ENCODE measurements at places on chromosomes 1 and 21.
A peak's percentile ranks its signal among the peaks of the same experiment; 100 is the strongest.

DNA sequence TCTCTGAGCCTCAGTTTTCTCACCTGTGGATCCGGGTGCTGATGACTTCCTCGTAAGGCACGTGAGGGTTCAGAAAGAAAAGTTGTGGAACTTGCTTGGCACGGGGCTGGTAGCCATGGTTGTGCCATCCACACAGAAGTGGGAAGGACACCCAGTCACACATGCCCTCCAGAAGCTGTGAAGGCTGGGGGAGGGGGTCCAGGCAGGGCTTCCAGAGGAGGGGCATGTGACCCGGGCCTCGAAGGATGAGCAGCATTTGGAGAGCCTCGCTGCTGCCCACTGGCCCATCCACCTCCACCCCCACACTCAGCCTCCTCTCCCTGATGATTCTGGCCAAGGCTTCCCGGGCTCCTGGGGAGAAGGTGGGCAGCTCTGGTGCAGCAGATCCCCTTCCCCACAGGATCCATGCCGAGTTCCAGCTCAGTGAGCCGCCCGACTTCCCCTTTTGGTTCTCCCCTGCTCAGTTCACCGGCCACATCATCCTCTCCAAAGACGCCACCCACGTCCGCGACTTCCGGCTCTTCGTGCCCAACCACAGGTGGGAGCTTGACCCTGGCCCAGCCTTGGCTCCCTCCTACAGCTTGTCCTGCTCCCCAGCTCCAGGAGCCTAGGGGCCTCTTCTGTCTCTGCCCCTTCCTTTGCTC, 9.4 kb downstream of the SELENON start:
- no peak for DNase-seq

DNA sequence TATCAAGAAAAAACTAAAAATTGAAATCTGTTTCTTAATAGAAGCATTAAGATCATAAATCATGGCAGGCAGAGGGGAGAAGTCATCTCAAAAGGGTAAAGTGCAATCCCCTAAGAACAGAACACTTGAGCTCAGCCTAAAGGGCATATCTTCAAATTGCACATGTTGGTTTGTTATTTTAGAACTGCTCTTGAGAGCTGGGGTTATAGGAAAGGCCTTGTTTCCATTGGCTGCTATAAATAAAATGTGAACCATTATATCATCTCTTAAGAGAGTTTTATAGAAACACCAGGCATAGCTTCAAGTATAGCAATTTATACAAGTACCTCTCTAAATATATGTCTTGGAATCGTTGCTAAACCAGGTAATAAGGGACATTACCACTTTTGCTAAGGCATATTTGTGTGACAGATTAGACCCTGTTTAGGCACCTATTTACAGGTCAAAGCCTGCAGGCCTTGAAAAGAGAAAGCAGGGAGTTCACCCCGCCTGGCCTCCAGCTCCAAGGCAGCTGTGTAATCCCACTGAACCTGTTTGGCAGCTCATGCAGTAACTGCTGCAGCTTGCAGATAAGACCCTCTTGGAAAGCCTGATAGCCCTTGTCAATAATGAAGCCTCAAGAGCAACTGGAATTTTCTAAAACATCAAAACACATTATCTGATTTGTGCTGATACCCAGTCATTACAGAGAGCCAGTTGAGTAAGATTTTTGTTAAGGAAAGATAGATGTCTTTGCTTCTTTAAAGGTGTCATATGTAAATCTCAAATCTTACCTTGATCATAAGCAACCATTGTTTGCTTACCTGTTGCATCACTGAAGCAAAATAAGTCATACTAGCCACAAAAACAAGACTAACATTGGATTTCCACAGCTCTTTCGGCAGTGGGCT, 24.2 kb upstream of the SYDE2 start:
- DNase-seq = no peak

GRCh38 chr1:17606826-17607440, 67.4 kb downstream of the ARHGEF10L start:
- peak; percentile 16 for DNase-seq

DNA sequence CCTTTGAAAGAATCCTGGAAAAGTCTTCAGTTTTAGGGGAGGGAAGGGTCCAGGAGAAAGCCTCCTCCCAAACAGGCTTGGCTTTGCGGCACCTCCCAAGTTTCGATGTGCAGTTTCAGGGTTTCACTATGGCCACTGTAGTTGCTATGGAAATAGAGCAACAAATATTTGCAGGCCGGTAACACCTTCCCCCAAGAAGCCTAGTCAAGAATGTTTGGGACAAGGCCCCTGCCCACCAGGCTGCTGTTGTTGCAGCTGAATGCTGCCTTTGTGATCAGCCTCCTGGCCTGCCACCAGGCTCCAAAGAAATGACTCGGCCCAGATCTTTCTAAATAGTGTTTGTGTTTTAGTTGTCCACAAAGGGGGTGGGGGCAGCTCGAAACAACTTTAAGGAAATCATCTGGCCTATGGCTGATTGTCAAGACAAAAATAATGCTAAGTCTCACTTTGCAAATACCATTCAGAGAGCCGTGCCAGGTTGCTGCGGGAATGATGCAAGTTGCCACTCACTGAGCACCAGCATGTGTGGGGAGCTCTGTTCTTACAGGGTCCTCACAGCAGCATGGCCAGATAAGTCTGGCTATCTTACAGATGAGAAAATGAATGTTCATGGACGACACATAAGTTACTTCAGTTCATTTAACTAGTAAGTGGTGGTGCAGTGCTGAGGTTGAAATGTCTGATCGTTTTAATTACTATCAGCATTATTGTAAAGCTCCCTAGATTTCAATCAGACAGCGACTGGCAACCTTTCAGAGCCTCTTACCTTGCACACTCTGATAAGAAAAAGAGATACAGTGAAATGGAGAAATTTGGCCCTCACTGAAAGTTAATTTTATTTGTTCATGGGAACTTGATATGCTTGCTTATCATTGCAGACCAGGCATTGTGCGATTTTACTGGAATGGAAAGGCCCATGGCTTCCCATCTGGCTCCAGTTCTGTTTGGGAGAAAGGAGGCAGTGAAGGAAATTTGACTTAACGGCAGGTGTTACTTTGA, 91.2 kb upstream of the JUN start:
- no peak for DNase-seq

- no peak for DNase-seq
These were observed 11.9 kb upstream of the TNFRSF14 start for GRCh38 chr1:2544093-2544874.

GRCh38 chr1:181185461-181185860, 97.0 kb downstream of the IER5 start:
- no peak for DNase-seq

DNA sequence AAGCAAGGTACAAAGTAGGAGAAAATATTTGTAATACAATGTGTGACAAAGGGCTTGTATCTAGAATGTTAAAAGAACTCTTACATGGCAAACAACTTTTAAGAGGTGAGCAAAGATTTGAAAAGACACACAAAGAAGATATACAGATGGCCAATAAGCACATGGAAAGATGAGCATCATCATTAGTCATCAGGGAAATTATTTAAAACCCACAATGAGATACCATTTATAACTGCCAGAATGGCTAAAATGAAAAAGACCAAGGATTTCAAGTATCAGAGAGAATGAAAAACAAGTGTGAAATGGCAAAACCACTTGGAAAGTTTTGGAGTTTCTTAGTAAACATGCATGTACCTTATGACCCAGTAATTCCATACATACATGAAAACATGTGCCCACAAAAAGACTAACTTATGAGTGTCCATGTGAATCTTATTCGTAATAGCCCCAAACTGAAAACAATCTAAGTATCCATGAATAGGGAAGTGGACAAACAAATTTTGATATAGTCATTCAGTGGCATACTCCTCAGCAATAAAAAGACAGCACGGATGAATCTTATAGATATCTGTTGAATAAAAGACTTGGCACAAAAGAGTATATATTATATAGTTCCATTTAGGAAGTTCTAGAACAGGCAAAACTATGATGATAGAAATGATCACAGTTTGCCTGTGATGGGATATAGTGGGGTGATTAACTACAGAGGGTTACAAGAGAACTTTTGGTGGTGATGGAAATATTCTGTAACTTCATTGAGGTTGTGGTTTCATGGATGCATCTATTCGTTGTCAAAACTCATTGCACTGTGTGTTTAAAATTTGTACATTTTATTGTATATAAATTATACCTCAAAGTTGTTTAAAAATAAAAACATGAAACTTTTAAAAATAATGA, 82.0 kb downstream of the DISP1 start:
- DNase-seq = no peak

DNA sequence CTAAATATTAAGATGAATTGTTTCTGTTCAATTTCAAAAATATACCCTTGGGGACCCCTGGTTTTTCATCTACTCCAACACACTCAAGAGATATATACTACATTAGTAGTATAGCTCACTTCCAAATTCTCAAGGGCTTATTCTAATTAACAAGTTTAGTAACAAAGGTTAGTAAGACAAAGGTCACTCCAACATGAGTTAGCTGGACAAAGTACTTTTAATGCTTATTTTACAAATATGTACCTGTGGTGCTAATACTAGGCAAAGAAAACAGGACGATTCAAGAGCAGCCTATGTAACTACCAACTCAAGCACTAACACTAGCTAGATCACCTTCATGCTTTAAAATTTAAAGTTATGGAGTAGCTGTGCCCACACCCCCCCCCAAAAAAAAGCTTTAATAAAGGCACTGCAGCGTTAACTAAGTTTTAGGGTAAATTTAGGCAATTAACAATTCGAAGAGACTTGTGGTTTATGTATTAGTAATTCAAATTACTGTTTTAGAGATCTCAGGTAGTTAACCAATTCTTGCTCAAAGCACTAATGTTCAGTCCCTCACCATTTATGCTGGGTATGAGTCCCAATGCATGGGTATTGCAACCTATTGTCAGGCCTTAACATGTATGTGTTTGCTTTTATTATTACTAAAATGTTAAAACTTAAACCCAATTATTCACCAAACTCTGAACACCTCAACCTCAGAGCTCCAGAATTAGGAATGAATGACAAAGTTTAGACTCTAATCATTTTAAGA, 14.1 kb downstream of the HNRNPU start:
- no peak for DNase-seq

DNA sequence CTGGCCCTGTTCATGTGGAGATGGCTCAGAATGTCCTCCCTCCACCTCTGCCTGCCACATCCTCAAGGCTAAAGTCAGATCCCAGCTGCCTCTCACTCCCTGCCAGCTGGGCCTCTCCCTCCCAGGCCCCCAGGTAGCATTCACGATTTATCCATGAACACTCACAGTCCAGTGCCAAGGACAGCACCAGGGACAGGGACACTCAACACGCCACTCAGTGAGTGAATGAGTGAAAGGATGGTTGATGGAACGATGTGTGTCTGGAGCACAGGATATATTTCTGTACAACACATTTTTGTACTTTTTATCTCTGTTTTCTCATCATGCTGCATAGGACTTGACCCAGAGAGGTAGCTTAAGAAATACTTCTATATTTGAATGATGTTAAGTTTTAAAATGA, 10.1 kb downstream of the CYP4A11 start:
- DNase-seq = no peak

- no peak for DNase-seq
These were observed 143.8 kb downstream of the TNFSF18 start for GRCh38 chr1:172906778-172907592.

DNA sequence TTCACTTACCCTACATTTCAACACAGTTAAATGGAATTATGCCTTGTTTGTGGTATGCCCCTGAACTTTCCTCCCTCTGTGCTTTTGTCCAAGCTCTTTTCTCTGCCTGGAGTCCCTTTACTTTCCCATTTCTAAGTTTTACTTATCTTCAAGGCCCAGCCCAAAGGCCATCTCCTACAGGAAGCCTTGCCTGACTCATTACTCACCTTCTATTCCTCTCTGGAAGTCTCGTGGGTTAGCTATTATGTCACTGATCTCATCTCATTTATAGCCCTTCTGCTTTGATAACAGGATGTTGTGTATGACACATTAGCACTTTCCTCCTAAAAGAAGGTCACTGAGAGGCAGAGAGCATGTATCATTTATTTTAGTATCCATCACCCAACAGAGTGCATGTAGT, 78.8 kb upstream of the CD1D start:
- DNase-seq = no peak

GRCh38 chr1:1387098-1388077, 11.7 kb downstream of the CCNL2 start:
- DNase-seq = no peak

DNA sequence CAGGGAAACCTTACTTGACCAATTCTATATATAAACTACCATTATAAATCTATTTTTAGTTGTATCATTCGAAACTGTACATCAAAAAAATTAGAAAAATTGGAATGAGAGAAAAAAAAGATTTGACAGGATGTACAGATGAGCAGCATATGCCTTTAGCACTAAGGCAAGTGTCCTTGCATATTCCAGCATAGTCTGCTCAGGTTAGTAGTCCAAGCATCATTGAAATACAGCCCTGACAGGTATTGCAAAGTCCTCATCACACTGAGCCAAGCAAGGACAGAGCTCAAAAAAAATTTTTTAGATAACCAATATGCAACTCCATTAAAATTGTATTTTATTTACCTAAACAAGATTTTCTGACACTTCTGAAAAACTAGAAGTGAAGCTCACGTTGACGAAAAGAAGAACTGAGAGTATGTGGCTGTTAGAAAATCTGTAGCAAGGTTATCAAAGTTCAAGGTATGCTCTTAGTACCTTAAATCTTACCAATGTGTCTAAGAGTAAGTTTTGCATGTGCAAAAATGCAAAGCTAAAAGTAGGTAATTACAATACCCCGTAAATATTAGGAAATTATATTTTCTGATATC, 465.6 kb upstream of the ADGRL4 start:
- no peak for DNase-seq

- DNase-seq = no peak
These were observed 17.8 kb downstream of the C1orf116 start for GRCh38 chr1:207014728-207015127.

DNA sequence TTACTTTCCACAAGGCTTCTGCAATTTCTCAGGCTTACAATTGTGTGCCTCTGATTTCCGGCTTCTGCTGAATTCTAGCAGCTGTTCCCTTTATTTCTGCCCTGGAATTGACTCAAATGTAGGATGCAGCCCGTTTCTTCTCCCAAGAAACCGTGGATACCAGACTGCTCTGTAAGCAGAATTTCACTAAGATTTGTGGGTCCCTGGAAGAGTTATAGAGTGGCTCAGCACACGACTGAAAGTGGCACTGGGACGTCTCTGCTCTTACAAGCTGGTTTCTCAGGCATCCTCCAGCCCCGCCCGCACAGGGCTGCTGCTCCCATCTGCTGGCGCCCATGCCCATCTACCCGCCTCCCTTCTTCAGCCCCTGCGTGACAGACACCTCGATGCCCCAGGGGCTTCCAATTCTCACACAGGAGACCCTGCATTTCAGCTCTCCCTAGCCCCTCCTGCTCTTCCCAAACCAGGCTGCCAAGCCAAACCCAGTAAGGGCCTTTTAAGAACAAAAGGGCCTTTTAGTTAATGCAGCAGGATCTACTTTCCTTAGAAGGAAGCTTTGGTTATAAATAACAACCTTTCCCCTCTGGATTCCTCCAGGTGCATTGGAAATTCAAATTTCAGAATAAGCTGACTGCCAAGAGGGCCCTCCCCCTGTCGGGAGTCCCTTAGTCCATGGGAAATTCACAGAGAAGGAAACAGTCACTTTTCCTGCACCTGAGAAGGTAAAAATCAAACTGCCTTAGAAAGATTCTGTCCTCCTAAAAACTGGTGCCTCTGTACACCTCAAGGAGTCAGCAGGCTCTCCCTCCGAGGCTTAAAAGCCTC, 45.4 kb upstream of the TENT5B start:
- DNase-seq = no peak

- no peak for DNase-seq
These were observed 569.6 kb upstream of the ADGRL2 start for GRCh38 chr1:81230983-81231728.

- DNase-seq = no peak
These were observed 18.5 kb downstream of the SLC66A1 start for GRCh38 chr1:19330449-19331135.

- no peak for DNase-seq
These were observed 27.6 kb upstream of the KCNE2 start for GRCh38 chr21:34336245-34336644.

All from stimulated activated CD8-positive, alpha-beta memory T cell treated with anti-CD3 and anti-CD28 coated beads, Interleukin-7, amount 100 ng/mL, for 48 hours (primary cell).